ENCODE measurements at places on chromosomes 6 and 20.

- DNase-seq: no peak
Measured at GRCh38 chr6:99745651-99746050, 139.0 kb downstream of the PRDM13 start.

- no peak for DNase-seq
Measured at GRCh38 chr6:159450815-159451465, 242.1 kb downstream of the SOD2 start.

- DNase-seq: no peak
Measured at GRCh38 chr6:16623029-16623653, 138.1 kb downstream of the ATXN1 start.

DNA sequence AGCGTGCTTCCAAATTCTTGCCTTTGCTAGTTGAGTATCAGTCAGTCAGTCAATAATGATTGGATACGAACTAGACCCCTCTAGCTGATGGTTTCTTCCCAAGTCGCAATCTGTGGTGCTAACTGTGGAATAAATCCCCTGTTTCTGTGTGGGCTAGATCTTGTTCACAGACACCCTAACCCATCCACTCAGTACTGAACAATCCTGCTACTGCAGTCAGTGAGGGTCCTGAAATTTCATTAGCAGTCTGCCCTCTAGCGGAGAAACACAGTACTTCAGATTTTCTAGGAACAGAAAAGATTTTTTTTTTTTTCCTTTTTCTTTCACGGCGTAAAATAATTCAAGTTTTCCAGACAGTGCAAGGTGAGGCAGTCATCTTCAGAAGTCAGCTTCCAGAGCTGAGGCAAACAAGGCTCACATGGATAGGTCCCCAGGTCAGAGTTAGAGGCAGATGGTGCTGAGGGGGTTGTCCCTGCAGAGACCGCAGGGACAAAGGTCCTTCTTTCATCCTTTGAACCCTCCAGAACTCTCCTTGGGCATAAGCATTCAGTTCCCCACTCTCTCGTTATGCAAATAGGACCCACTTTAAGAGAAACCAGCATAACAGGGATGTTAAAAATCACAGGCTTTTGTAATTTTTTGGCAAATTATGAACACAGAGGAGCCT lies 119.6 kb downstream of the SCML4 start:
- no peak for DNase-seq

DNA sequence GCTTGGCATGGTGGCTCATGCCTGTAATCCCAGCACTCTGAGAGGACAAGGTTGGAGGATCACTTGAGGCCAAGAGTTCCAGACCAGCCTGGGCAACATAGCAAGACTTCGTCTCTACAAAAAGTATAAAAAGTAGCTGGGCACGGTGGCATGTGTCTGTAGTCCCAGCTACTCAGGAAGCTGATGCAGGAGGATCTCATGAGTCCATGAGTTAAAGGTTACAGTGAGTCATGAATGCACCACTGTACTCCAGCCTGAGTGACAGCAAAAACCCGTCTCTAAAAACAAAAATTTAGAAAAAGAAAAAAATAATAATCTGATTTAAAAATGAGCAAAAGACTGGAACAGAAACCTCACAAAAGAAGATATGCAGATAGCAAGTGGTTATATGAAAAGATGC lies 279.7 kb downstream of the RNGTT start:
- DNase-seq: no peak

DNA sequence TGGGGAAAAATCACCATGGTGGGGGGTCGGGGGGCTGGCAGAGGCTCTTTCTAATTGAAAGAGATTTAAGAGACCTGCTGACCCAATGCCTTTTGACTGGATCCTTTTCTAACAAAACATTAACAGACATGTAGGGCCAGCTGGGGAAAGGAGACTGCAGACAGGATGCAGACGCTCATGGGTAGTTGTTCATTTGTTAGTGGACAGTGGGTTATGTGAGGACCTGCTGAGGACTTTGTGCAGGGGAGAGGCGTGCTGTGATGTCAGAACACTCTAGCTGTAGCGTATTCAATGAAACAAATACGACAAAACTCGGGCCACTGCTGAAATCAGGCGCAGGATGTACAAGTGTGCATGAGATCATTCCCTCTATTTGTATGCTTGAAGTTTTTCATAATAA lies 1.2 kb downstream of the IP6K3 start:
- DNase-seq: no peak

- DNase-seq: no peak
Measured at GRCh38 chr20:5195655-5196054, 68.8 kb downstream of the CDS2 start.

DNA sequence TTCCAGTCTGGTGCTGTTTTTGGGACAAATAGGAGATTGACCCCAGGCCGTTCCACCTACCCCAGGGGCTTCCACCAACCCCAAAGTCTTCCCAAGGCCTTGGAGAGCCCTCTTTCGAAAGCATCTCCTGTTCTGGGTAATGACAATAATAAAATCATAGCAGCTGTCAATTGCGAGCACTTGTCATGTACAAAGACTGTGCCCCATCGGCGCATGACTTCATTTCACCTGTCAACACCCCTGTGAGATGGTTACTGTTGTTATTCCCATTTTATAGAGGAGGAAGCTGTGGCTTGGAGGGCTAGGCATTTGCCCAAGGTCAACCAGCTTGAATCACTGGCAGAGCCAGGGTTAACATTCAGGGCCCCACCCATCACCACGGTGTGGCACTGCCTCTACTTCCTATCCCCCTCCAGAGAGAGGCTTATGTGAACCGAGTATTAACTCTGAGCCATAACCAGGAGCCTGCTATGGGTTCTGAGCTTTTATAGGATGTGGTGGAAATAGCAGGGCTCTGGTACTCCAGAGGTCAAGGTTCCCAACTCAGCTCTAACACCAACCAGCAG lies 51.2 kb downstream of the HNF4A start:
- DNase-seq: no peak

GRCh38 chr6:128111096-128111495 lies 210.2 kb upstream of the THEMIS start:
- DNase-seq: no peak

DNA sequence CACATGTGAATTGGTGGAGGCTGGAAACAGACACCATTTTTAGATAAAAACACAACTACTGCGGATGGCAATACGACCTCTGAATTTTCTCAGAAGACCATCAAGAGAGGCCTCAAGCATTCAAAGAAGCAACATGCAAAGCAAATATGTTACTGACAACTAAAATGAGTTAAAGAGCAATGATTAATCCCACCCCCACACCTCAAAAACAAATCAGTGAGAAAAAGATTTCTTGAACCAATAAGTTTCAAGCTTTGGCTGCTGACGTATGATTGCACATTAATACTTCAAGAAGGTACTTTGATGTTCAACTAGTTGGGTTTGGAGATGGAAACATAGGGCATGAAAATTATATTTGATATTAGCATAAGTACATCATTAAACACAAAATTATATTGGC lies 982 bp downstream of the MMUT start:
- no peak for DNase-seq

- no peak for DNase-seq
Measured at GRCh38 chr6:75183099-75183541, 22.7 kb downstream of the COL12A1 start.

- no peak for DNase-seq
Measured at GRCh38 chr6:3806169-3806922, 42.8 kb upstream of the FAM50B start.

GRCh38 chr20:61118429-61119224 lies 133.4 kb upstream of the CDH4 start:
- DNase-seq: no peak

DNA sequence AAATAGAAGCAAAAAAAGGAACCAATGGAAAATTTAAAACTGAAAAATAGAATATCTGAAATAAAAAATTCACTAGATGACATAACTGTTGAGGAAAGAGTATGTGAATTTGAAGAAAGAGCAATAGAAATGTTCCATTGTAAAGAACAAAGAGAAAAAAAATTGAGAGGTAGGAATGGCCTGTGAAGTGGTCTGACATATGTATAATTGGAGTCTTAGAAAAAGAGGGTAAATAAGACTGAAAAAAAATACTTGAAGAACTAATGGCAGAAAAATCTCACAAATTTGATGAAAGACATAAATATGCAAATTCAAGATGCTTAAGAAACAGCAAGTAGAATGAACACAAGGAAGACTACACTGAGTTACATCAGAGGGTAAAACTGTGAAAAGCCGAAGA lies 93.4 kb downstream of the QKI start:
- DNase-seq: no peak

DNA sequence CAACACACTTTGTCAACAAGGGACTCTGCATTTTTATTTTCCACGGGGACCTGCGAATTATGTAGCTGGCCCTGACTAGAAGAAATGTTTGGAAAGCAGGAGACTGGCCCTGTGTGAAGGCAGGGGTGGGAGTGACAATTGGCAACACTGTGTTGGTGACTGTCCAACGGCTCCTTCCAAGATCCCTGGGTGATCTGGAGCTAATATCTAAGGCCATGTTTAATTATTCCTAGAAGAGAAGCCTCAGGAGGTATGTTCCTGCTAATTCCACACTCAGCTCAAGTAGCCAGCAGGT lies 13.7 kb downstream of the SLC22A23 start:
- no peak for DNase-seq

- no peak for DNase-seq
Measured at GRCh38 chr6:166152660-166153059, 15.0 kb downstream of the TBXT start.
